ENCODE measurements at places on chromosomes 1 and 21. TPM values are rescaled to one million over a fixed set of nuclear protein-coding genes. Genes with fewer than 3 reads are reported as not detected.

DNA sequence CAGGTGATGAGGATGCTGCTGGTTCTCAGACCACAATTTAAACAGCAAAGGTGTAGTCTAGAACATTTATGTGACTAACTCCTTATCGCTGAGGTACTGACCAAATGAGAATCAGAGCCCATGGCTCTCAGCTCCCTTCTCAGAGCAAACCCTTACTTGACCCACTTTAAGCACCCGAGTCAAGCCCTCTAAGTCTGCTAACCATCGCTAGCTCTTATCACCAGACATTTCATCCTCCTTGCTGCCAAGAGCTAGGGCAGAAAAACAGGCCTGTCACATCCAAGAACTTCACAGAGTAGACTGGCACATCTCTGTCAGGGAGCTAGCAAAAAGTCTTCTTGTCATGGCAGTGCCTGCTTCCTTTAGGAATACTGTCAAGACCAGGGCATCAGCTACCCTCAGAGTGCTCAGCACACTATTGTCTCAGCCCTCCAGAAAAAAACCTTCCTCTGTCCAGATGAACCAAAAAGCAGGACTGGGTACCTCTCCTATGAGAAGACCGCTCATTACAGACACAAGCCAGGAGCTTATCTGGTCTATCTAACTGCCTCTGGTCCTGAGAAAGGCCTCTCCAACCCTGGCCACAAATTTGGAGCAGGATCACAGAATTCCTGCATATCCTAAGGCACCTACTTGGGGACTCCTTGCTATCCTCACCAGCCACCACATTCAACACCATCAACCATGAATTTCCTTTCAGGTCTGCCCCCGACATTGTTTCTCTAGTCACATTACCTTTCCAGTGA is 26.2 kb downstream of the ERI3 start:
- DNase-seq, result no peak
- no peak overlapping the region for H3K4me3 ChIP-seq
- H3K4me1 ChIP-seq, result peaks cover 15% of the 10 kb centered on the region
- peaks cover 7% of the 10 kb centered on the region for H3K36me3 ChIP-seq
- H3K27me3 ChIP-seq, result no peaks in the 10 kb centered on the region

DNA sequence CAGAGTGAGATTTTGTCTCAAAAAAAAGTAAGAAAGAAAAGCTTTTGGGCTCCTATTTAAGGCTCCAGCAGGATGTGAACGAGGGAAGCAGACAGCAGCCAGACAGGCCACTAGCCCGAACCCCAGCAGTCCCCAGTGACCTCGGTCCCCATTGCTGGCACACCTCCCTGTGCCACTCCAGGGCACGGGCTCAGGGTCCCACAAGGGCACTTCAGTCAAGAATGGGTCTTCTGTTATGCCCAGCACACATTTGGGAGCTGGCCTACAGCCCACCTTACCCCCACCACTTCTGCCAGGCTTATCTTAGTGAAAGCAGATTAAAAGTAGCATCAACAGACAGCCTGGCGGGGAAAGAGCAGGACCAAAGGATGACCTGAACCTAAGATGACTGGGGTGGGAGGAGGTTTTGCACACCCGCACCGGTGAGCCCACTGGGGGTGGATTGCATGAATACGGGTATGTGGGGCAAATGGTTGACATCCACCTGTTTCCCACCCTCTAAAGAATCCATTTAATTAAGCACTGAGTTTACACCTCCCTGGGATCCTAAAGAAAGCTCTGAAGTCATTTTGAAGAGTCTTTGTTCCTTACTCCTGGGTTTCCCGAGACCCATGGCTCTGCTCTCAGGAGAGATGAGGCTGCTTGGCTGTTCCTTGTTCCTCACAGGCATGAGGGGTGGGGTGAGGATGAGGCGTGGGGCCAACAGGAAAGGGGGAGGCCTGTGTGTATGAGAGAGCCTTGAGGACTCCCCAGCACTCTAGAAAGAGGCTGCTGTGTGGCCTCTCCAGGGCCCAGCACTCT is 4.7 kb downstream of the CHI3L1 start:
- peaks cover 12% of the 10 kb centered on the region for H3K4me1 ChIP-seq
- peaks cover 6% of the 10 kb centered on the region for H3K27me3 ChIP-seq
- no peak overlapping the region for H3K27ac ChIP-seq
- DNase-seq, result no peak

DNA sequence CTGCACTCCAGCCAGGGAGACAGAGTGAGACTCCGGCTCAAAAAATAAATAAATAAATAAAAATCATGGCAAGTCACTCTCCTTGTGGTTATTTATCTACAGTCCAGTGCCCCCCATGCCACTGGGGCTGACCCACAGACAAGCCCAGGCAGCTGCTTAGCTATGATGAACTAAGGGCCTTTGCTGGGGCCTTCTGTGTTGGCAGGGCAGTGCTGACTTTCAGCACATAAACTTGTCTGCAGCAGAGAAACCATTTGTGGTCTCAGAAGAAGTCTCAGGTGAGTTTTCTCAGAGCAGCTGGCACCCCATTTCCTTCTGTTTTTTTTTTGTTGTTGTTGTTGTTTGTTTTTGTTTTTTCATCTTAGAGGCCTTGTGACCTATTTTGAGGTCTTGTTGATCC is 20.9 kb upstream of the CFHR4 start:
- no peaks in the 10 kb centered on the region for H3K27me3 ChIP-seq
- DNase-seq, result no peak
- no peak overlapping the region for H3K4me3 ChIP-seq

DNA sequence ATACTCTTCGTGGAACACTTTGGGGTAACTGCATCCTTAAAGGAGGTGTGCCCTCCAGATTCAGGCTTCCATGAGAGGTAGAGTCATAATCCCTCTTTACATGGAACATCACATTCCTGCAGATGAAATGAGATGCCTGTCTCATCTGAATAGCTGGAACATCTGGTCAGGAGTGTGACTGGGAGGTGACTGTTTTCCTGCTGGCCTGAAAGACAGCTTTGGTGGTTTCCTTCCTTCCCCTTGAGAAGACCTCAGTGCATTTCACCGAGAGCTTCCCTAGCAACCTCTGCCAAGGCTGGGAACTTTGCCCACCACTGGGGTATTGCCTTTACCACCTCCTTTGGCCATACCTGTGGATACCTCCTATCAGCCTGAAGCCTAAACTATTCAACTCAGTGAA is 46.7 kb upstream of the GUCA2A start:
- peak; percentile 69 for DNase-seq
- H3K4me1 ChIP-seq, result peaks cover 7% of the 10 kb centered on the region
- no peak overlapping the region for H3K27ac ChIP-seq

DNA sequence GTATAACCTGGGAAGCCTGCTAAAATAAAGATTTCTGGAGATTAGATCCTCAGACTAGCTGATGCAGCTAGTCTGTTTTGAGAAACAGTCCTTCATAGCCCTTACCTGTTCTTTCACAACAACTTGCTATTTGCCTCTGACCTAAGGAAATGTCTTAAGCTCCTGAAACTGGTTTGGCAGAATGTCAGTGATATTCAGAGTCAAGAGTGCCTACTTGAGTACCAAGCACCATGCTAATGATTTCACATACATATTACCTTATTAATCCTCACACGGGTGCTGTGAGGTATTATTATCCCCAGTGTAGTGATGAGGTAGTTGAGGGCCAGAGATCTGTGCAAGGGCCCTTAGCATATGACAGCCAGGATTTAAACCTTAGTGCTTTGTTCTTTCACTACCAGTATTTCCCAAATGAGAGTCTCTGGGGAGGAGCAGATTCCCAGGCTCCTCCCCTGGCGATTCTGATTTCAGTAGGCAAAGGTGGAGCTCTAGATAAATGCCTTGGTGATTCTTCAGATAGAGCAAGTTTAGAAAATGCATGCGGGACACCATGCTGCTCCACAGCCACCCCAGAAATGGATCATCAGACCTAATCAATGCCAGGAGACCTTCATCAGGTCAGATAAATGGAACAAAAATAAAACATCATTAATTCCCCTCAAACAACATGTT is 47.4 kb upstream of the WNT2B start:
- no peaks in the 10 kb centered on the region for H3K27me3 ChIP-seq
- H3K4me3 ChIP-seq, result no peak overlapping the region
- no peak for DNase-seq
- H3K36me3 ChIP-seq, result peaks cover 13% of the 10 kb centered on the region

XCL1 gene
- total RNA-seq, result not detected

DNA sequence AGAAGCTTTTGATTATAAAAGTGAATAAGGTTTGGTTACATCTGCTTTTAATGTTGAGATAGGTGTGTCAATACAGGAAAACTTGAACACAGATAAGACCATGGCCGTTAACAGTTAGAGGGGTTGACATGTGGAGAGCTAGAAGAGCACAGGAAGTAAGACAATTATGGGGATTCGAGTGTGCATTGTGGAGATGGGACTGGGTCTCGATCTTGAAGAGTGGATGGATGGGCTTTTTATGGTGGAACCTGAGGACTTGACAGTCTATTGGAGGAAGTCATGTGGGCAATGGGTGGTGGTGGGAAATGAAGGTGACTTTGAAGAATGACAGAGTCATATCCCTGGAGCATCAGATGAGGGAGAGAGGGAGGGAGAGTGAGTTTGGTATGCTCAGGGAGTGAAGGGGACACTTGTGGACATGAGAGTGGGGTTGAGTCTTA is 12.1 kb downstream of the DYRK1A start:
- no peaks in the 10 kb centered on the region for H3K27me3 ChIP-seq
- no peak overlapping the region for H3K4me3 ChIP-seq
- no peaks in the 10 kb centered on the region for H3K36me3 ChIP-seq
